ENCODE measurements at places on chromosomes 4 and X. TPM values are rescaled to one million over a fixed set of nuclear protein-coding genes. Genes with fewer than 3 reads are reported as not detected.

- no peak for DNase-seq
Measured at GRCh38 chr4:2742823-2743517, 13.2 kb downstream of the TNIP2 start.

- DNase-seq: no peak
Measured at GRCh38 chr4:20395160-20395773, 143.6 kb downstream of the SLIT2 start.

GRCh38 chr4:71009890-71010588 lies 16.6 kb downstream of the DCK start:
- DNase-seq: no peak

DNA sequence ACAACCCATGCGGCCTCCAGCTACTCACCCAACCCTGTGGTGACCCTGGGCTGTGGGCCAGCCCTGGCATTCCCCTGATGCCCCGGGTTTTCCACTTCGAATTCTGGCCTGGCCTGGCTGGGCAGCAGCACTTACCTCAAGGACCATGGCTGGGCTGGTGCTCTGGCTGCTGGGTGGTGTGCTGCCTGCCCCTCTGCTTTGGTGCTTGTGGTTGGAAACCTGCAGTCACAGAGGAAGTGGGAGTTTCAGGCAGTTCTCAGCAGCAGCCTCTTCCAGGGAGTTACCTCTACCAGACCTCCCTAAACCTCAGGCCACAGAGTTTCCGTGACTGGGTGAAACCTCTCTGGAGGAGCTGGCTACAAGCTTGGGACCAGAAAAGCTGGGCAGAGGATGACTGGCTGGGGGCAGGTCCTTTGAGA lies at the start of gene CXCR3:
TSS of gene CXCR3 (minus strand) at position 209 of the 419 bp plus-strand sequence. CDS start at position 147, 62 bp downstream.
- DNase-seq: no peak

DNA sequence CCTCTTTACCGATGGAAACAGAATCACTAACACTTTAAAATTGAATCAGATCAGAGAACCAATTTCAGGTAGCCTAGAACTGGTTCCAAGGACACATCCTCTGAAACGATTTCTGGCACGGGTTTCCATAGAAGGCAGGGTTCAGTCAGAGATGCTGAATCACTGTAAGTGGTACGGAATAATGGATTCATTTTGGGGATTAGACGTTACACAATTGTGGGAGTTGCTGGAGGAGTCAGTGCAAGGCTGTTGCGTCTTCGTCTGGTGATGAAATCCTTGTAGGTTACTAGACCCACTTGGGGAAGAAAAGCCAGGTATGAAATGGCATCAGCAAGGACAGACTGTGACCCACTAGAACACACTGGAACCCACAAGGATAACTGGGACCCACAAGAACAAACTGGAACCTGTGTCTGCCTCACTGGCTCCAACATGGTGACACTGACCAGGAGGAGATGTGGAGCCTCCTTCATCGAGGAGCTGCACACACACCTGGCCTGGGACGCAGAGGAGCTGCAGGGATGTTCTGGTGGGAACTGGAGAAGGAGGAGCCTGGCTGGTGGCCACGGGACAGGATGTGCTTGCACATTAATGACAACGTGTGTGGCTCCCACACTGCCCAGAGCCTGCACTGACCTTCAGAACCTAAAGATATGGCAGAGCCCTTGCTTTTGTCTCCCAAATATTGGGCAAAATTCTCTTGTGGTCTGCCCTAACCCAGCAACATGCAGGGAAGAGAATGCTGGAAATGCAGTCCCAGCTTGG lies 105.1 kb downstream of the TRAPPC11 start:
- DNase-seq: no peak

The GLUD2 gene
- 5.6 TPM for total RNA-seq

The FREM3 gene
- total RNA-seq: not detected

Measured in mesenteric fat pad (tissue), 1 donor.